ENCODE measurements at places on chromosomes 1 and 21.

GRCh38 chr1:61334718-61335589, 252.6 kb downstream of the NFIA start:
- DNase-seq = no peak

DNA sequence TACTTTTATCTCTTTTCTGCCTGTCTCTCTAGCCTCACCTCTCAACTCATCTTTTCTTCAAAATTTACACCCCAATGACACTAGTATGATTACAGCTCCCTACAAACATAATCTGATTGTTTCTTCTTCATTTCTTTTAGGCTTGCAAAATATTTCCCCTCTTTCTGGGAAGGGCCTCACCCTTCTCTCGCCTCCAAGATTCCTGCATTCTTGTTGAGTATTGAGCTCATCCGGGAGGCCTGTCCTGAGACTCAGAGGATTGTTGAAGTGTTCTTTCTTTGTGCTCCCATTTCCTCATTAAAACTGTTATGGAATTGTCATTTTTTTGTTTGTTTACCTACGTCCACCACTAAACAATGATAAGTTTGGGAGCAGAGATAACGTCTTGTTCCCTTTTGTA, 99.1 kb upstream of the CHRM3 start:
- no peak for DNase-seq

DNA sequence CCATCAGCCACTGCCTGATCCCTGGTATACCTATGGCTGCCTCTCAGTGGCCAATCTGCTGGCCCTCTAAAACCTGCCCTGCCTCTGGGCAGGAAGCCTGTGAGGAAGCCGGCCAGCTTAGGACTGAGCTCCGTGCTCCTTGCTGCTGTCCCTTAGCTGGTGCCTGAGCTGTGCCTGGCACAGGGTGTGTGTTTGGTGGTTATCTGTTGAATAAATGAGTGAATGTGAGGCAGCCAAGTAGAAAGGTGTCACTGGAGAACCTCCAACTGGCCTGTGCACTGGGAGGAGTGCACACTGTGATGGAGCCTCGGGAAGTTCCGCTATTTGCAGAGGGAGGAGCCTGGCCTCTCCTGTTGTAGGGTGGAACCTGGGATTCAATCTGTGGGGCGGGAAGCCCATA, 63.4 kb upstream of the STUM start:
- no peak for DNase-seq

GRCh38 chr1:6278263-6278662, 17.4 kb upstream of the GPR153 start:
- DNase-seq = no peak

DNA sequence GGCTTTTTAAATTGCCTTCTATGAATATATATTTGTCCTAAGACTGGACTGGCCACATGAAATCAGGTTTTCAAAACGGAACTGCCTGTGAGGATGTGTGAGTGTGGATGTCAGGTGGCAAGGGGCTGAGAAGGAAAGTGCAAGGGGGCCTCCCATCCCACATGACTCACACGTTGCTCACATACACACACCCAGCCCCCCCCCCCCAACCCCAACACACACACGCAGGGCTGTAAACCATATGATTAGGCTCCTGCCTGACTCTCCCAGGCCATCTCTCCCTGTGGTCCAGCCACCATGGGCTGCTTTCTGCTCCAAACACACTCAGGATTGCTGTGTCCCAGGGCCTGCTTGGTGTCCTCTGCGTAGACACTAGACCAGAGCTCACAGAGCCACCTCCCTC, 22.4 kb downstream of the DEGS1 start:
- no peak for DNase-seq

GRCh38 chr21:42097860-42098454, 26.8 kb downstream of the UMODL1 start:
- DNase-seq = no peak

GRCh38 chr1:44598167-44598566, 76.1 kb downstream of the TMEM53 start:
- no peak for DNase-seq
